Hindlimb muscle (tissue), 1 donor: ENCODE measurements at places on chromosomes 7 and 10.

DNA sequence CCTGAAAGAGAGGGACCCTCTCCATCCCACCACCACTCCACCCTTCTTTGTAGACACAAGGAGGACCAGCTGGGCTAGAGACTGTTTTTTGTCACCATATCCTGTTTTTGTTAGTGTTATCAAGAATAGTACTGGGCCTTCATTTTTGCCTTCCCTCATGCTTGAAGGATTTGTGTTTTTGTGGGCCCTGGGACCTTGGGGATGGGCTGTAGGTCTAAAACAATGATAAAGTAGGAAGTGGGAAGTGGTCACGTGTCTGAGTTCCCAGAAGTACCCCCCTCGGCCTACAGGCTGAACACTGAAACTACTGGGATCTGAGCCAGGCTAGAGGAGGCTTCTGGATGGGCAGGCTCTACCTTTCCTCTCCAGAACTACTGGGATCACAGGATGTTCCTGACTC, 8.9 kb downstream of the AGFG2 start:
- no peak for DNase-seq

DNA sequence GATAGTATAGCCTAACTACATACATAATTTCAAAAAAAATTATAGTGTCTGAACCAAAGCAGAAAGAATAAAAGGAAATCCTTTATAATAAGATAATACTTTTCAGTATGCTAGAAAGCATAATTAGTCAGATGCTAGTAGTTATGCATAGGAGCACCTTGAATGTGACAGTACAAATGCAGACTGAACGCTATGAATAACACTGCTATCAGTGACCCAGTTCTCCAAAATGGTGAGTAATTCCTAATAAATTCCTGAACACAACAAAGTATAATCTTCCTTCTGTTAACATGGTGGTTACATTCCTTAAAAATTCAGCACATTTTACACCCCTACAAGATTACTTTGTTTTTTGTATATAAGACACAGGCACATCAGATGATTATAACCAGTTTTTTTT, 1.2 kb upstream of the CHPF2 start:
- DNase-seq = no peak

DNA sequence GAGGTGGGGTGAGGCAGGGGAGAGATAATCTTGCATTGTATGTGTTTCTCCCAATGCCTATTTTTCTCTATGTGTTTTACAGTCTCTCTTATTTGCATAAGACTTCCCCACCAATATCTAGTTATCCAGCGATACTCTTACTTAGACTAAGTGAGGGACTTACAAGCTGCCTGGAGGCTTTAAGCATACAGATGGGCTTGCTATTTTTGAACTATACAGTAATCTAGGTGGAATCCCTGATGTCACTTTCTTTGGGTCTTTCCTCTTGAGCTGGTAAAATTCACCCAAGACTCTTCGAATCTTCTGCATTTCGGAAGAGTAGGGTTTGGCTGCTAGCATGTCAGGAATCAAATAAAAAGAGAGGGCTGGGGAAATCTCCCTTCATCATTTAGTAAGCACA, 76.6 kb downstream of the NDUFB2 start:
- no peak for DNase-seq

DNA sequence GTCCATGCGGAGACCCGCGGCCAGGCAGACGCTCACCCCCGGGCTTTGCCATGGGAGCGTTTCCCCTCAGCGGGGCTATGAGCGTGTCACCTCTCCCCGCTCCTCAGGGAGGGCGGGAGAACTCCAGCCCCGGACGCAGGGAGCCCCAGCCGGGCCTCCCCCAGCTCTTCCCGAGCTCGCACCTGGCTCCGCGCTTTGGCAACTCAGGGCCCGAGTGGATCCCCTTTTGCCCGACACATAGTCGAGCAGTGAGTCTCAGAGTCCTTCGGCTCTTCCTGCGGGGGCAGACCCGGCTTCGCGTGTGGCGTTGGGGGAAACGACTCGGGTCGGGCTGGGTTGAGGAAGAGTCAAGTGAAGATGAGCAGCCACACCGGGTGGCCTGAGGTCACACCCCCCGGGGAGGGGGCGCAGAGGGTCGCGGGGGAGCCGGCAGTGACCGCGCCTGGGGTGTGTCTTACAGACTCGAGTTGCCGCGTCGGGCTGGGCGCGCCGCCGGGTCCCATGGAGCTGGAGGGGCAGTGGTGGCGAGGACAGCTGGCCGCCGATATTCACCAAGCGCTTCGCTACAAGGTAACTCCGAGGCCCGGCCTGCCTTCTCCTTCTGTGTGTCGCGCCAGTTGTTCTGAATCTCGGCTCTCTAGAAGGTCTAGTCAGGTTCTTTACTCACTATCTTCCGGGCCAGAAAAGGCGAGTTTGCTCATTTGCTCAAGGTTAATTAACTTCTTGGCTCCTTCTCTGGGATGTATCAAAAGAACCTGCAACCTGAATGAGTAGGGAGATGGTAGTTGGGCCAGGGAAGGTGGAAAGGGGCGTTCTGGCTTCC, 721 bp downstream of the CCNJ start:
- DNase-seq = peak; percentile 31

DNA sequence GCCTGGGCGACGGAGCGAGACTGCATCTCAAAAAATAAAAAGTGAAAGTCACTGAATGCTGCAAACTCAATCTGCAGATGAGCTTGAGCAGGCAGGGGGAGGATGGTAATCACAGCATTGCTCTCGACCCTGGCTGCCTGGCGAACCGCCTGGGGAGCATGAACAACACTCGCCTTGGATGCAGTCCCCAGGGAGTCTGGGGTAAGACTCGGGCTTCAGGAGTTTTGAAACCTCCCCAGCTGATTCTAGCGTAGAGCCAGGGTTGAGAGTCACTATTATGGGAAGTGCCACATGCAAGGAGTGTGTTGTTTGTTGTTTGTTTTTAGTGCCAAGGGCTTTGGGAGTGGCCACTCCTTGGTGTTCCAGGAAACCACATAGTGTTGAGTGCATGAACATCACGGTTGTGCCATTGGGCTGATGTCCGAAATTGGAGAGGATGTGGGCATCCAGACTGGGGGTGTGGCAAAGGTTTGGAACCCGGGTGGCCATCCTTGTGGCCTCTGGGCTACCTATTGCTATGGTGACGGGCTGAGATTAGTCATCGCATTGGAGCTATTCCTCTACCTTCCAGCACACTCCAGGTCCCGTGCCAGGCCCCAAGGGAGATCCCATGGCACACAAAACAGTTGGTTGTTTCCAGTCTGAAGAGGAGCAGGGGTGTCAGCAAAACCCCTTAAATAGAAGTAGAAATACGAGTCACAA, 92.6 kb downstream of the RGS10 start:
- no peak for DNase-seq

- no peak for DNase-seq
Measured at GRCh38 chr7:32023376-32023775, 46.8 kb downstream of the PDE1C start.

GRCh38 chr7:114478384-114478783, 63.8 kb downstream of the FOXP2 start:
- no peak for DNase-seq

DNA sequence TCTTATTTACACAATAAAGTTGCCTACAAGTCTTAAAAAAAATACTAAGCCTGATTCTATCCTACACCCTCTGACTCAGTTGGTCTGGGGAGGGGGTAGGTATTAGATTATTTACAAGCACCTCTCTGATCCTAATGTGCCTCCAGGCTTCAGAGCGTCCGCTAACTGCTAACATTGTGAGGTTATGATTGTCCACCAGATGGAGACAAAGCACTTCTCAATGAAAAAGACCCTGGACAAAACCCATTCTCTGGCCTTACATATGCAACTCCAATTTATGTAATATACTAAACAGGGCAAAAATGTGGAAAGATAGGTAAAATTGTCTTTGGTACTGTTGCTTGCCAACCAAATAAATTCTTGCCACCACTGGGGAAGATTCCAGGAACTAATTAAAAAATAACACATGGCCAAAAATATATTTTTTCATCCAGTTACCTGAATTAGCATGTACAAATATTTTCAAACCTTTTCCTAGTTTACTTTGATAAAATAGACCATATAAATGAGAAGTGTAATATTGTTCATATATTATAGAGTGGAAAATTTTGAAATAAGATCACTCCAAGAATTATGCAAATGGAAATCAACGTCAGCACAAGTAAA, 92.4 kb downstream of the KIF20B start:
- DNase-seq = peak; percentile 74

DNA sequence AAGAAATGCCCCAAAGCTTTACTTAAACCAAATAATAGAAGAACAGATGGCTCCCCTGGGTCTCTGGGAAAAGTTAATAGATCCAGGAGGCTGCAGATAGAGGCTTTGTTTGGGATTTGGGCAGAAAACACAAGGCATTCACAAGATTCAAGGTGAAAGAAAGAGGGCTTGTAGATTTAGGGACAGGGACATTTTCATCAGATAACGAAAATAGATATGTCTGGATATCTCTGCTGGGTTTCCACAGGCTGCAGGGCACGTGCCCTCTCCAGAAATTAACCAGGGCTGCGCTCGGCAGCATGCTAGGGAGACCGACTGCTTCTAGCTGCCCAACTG, 14.9 kb downstream of the CARD11 start:
- no peak for DNase-seq

DNA sequence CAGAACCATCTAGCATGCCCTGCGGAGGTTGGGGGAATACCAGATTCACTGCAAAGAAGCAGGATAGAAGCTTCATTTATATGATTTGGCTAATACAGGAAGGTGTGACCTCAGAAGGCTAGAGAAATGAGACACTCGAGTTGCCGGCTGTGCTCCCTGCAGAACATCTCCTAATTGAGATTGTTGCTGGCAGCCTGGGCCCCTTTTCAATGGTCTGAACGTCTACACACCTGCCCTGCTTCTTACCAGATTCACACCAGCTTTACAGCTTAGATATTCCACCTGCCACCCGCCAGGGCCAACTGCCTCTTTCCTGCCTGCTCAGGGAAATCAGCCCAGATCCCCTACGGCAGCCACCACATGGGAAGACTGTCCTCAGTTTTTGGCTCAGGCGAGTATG, 475.3 kb upstream of the AUTS2 start:
- DNase-seq = no peak

- no peak for DNase-seq
Measured at GRCh38 chr10:84659027-84659426, 330.6 kb downstream of the CCSER2 start.

GRCh38 chr10:76866841-76867586, 770.6 kb downstream of the KCNMA1 start:
- no peak for DNase-seq

- DNase-seq = no peak
Measured at GRCh38 chr7:100832281-100832633, 4.9 kb upstream of the EPHB4 start.

GRCh38 chr10:45418849-45419675, 45.0 kb downstream of the ALOX5 start:
- peak; percentile 81 for DNase-seq

DNA sequence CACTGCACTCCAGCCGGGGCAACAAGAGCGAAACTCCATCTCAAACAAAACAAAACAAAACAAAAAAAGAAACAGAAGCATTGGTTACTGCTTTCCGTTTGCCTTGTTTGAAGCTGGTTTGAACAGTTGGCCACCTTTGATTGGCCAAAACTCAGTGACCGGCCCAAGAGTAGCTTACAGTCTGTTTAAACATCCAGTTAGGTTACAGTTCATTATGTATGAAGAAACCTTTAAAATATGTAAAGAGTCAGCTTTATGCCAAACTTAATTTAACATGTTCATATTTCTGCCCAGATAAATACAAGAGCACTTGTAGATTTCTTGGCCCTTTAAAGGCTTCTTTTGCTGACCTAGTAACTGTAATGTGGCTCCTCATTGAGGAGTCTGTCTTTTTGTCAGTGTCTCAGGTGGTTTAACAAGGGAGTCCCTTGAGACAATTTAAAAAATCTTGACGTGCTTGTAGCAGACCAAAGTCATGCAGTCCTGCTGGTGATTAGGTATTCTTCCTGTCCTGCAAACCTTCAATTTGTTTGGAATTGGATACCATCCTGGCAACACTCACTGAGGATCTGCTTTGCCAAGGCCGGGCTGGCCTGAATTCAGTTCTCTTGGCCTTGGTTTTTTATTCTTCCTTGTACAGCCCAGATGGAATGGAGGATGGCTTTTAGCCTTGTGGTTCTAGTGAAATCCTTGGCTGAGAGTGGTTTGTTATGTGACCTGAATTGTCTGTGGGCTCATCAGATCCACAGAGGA, 128.9 kb downstream of the PLXDC2 start:
- DNase-seq = peak; percentile 76

DNA sequence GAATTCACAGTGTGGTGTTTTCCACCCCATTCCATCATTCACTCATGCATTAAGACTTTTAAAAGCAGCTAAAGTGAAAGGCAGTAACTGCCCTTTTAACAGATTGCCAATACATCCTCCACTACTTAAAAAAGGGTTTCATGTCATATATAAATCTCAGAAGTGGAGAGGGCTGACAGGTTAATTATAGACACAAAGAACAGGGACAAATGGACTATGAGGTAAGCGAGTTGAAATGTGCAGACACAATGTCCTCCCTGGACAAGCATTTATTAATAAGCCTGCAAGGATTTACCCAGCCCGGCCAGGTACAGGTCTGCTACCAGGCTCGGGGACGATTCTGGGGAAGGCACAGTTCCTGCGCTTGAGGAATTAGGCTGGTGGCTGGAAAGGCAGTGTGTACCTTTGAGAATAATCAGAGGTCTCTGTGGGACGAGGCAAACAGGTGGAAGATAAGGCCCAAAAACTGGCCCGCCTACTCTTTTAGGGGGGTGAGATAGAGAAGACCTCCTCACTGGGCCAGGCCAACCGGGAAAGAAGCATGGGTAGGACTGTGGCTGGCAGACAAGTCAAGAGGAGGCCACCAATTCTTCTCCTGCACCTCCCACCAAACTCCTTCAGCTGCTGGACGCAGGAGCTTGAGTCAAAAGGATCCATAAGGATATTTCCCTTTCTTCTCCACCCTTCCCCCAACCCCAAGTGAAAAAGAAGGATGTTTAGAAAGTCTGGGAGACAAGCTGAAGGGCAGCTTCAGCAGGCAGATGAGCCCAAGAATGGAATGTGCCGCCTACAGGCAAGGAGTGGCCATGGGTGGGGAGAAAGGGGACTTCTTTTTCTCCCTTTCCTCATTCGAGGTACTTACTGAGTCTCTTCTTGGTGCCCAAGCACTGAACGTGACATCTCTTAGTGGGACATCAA, 1.5 kb downstream of the PDLIM1 start:
- no peak for DNase-seq

- DNase-seq = no peak
Measured at GRCh38 chr10:11381023-11381422, 230.4 kb downstream of the USP6NL start.

DNA sequence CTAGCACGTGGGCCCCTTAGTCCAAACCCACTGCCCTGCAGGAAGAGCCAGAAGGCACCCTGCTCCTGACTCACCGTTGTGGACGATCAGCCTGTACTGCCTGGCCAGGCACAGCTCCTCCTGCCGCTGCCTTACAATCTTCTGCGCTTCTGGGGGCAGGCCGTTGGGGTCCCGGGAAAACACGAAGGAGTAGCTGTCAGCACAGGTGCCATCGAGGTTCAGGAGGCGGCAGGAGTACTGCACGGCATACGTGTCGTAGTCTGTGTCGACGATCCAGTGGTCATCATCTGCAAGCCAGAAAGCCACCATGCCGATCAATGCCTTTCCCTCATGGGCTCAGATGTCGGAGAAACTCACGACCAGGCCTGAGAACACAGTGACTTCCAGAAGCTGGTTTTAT, 7.3 kb downstream of the RBP4 start:
- no peak for DNase-seq

GRCh38 chr10:81569488-81569887, 305.5 kb upstream of the NRG3 start:
- no peak for DNase-seq
